ENCODE measurements at places on chromosomes 2 and 18. TPM values are rescaled to one million over a fixed set of nuclear protein-coding genes. Genes with fewer than 3 reads are reported as not detected.

DNA sequence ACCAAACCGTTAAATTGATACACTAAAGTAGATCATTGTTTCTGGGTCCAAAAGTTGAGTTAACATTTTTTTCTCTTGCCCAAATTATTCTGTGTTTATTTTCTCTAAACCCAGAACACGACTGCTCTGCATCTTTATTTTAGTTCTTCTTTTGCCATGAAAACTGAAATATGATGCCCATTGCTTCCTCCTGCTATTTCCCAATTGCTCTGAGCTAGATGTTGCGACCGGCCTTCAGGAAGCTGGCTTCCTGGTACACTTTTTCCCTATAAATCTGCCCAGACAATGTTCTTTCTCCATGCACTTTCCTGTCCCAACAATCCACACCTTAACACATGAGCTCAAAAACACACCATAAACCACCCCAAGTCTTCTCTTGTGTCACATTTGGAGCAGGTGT is 501.4 kb downstream of the FBXO15 start:
- no peak for DNase-seq
- no peak overlapping the region for H3K27ac ChIP-seq
- no peaks in the 10 kb centered on the region for H3K36me3 ChIP-seq
- no peaks in the 10 kb centered on the region for H3K27me3 ChIP-seq
- H3K4me1 ChIP-seq, result no peaks in the 10 kb centered on the region

DNA sequence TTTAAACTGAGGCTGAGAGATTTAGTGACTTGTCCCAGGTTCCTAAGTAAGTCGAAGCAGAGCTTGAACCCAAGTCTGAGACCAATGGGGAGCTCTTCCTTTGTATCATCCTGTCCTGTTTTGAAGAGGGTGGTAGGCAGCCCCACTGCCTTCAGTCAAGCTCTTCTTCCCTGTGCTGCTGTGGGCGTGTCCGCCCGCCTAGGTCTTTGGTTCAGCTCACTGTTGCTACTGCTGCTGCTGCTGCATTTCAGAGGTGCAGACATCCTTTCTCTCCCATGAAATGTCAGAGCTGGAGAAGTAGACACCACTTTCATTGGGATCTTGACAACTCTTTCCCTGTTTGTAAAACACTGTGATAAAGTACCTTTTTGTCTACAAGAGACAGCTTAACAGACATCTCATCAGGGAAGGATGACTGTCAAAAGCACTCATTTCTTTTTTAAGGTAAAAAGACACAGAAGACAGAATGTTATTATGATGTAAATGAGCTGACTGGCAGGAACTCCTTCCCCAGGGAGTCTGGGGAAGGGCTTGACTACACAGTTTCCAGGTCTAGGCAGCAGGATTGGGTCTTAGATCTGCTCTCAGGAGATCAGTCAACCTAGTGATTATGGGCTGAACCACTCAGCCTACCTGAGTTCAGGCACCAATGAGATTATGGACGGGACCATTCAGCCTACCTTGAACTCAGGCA is 91.7 kb upstream of the TRIB2 start:
- H3K27me3 ChIP-seq, result no peaks in the 10 kb centered on the region
- DNase-seq, result peak; percentile 77
- no peaks in the 10 kb centered on the region for H3K36me3 ChIP-seq
- H3K4me3 ChIP-seq, result no peak overlapping the region

DNA sequence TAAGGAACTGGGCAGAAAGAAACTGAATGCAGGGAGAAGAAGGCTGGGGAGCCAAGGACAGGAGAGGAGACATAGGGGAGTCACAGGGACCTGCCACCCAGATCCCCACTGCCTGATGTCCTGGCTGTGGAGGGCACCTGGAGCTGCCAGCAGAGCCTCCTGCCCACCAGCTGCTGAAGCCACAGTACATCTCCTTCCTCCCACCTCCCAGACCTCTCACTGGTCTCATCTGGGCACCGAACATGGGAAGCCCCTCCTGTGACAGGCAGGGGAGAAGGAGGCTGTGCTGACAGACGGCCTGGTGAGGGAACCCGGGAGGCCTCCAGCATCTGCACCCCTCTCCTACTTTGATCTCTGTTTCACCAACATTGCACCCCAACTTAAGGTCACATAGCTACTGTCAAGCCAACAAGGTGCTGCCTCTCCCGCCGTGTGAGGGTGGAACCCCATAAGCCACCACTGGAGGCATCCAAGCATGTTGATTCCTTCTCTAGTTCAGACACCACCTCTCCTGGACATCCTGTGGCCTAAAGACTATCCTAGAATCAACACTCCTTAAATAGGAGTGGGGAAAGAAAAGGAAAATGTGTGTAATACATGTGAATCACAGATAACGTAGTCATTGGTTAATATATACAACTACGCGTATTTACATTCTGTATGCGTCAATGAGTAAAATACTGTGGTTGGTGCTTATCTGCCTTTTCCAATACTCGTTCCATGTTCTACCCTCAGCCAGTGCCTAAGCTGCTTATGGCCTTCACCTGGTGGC is 3.5 kb upstream of the RNPEPL1 start:
- H3K4me1 ChIP-seq, result peaks cover 18% of the 10 kb centered on the region
- no peak overlapping the region for H3K4me3 ChIP-seq

- no peaks in the 10 kb centered on the region for H3K4me1 ChIP-seq
- H3K27ac ChIP-seq, result no peak overlapping the region
- no peaks in the 10 kb centered on the region for H3K27me3 ChIP-seq
- no peak for DNase-seq
- no peaks in the 10 kb centered on the region for H3K36me3 ChIP-seq
Measured at GRCh38 chr2:222355860-222356259, 57.1 kb upstream of the PAX3 start.

- H3K27me3 ChIP-seq, result no peaks in the 10 kb centered on the region
- H3K4me1 ChIP-seq, result no peaks in the 10 kb centered on the region
- H3K27ac ChIP-seq, result no peak overlapping the region
- no peak for DNase-seq
- peak overlapping the region; percentile 99 for H3K4me3 ChIP-seq
- peaks cover 6% of the 10 kb centered on the region for H3K36me3 ChIP-seq
Measured at GRCh38 chr2:197454923-197455322, 1.6 kb downstream of the COQ10B start.

DNA sequence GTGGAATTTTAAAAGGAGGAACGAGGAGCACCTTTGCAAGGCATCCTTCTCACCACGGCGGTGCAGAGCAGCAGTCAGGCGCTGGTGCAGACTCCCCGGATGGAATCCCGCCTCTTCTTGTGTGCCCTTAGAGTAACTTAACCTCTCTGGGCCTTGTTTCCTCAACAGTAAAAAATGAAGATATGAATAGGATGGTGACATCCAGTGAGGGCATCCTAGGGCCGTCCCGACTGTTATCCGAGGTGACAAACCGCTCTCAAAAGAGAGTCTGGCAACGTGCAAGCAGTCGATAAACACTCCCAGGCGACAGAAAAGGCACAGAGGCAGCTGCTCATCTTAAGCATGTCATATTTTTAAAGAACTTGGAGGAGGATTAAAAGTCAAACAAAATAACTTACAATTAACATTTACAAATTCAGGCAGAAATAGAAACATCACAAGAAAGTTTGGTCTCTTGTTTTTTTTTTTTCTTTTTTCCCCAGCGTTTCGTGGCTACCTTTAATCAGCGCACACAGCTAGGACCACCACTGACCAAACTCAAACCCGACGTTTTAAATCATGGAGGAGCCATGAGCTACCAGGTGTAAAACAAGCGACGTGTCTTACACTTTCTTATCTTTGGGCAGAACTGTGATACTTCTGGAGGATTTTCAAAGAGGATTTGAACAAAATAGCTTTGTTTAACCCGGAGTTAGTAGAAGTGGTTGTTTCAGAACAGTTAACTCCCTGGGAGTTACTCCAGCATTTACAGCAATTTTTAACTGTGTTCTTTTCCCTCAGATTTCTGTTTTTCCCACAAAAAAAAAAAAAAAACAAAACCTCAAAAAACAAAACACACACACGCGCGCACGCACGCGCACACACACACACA is 2.1 kb downstream of the MBP start:
- H3K4me3 ChIP-seq, result peak overlapping the region; percentile 39
- peaks cover 43% of the 10 kb centered on the region for H3K27me3 ChIP-seq
- no peak for DNase-seq
- no peaks in the 10 kb centered on the region for H3K36me3 ChIP-seq
- no peak overlapping the region for H3K27ac ChIP-seq

GRCh38 chr2:224930990-224931389 is 111.3 kb downstream of the DOCK10 start:
- no peak for DNase-seq
- no peaks in the 10 kb centered on the region for H3K36me3 ChIP-seq
- no peaks in the 10 kb centered on the region for H3K4me1 ChIP-seq
- no peak overlapping the region for H3K27ac ChIP-seq
- H3K27me3 ChIP-seq, result no peaks in the 10 kb centered on the region

DNA sequence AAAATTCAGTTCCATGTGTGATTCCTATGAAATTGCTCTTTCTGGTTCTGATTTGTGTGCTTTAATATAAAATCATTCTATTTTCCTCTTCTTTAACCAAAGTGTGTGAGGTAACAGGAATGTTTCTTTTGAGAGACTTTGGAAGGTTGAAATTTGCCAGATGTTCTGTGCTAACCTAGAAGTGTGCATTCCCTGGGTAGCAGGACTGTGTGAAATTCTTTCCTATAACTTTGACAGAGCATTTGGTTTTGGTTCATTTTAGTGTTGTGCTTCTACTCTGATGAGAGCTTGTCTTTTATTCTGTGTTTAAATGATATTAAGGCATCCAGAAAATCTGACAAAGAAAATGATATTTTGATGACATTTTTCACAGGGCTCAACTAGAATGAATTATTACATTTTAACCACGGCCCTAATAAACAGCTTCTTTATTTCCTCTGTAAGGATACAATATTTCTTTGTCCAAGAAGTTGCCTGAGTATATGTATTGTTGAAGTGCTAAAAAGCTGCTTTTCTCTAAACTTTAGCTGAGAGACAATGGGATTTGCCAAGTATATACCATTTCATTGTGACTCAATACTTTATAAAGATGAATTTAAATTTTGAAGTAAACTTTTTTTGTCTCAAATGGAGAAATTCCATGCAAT is 34.7 kb upstream of the DLX1 start:
- no peak overlapping the region for H3K27ac ChIP-seq
- no peak for DNase-seq
- H3K4me3 ChIP-seq, result no peak overlapping the region
- no peaks in the 10 kb centered on the region for H3K27me3 ChIP-seq

DNA sequence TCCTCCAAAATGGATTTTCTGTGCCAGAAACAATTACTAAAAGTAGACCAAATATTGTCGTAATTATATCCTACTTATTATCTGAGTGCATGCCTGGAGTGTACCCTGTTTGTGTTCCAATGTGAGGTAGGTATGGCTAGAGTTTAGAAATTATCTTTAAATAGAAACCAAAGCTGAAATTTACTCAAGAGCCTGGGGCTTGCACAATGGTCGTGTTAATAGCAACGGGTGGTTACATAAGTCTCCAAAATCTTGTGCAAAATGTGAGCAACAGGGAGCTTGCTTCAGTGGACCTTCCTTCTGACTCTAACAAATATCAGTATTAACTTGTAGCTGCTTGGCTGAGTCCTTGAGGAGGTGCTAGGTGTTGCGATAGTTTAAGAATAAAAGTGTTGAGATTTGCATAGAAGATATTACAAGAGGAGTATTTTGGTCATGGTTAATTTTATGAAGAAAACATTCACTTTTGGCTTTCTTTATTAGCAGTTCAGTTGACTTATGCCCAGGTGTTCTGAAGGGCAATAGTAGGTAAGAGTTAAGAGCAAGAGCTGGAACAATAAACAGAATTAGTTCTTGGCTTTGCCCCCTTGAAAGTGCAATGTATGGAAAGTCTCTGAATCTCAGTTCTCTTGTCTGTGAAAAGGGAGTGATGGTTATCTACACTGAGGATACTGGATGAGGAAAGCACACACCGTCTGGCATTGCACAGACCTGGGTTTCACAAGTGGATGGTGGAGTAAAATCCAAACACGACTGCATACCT is 4.6 kb downstream of the CXCR4 start:
- H3K4me1 ChIP-seq, result no peaks in the 10 kb centered on the region
- H3K27ac ChIP-seq, result peak overlapping the region; percentile 92
- H3K36me3 ChIP-seq, result peaks cover 42% of the 10 kb centered on the region
- H3K27me3 ChIP-seq, result no peaks in the 10 kb centered on the region
- H3K4me3 ChIP-seq, result peak overlapping the region; percentile 98

DNA sequence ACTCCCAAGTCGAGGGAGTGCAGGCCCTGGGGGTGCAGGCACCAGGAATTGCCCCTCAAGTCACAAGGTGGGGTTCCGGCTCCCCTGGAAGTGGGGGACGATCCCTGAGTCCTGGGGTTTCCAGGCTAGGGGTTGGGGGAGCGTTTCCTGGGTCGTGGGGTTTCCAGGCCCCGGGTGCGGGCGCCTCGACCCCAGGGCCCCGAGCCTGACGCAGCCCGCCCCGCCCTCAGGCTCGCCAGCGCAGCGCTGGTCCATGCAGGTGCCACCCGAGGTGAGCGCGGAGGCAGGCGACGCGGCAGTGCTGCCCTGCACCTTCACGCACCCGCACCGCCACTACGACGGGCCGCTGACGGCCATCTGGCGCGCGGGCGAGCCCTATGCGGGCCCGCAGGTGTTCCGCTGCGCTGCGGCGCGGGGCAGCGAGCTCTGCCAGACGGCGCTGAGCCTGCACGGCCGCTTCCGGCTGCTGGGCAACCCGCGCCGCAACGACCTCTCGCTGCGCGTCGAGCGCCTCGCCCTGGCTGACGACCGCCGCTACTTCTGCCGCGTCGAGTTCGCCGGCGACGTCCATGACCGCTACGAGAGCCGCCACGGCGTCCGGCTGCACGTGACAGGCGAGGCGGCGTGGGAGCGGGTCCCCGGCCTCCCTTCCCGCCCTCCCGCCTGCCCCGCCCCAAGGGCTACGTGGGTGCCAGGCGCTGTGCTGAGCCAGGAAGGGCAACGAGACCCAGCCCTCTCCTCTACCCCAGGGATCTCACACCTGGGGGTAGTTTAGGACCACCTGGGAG is 12.0 kb downstream of the SIGLEC15 start:
- H3K27me3 ChIP-seq, result peaks cover 57% of the 10 kb centered on the region
- DNase-seq, result peak; percentile 90
- H3K4me1 ChIP-seq, result peaks cover 4% of the 10 kb centered on the region
- no peaks in the 10 kb centered on the region for H3K36me3 ChIP-seq
- no peak overlapping the region for H3K4me3 ChIP-seq

GRCh38 chr18:58105206-58105887 is 61.3 kb downstream of the NEDD4L start:
- peak; percentile 46 for DNase-seq
- H3K4me1 ChIP-seq, result peaks cover 11% of the 10 kb centered on the region
- H3K36me3 ChIP-seq, result no peaks in the 10 kb centered on the region
- no peaks in the 10 kb centered on the region for H3K27me3 ChIP-seq
- H3K27ac ChIP-seq, result no peak overlapping the region

GRCh38 chr2:188971432-188971861 is 2.7 kb upstream of the COL3A1 start:
- H3K27me3 ChIP-seq, result no peaks in the 10 kb centered on the region
- H3K27ac ChIP-seq, result no peak overlapping the region
- no peaks in the 10 kb centered on the region for H3K36me3 ChIP-seq
- DNase-seq, result no peak
- H3K4me3 ChIP-seq, result no peak overlapping the region

FAM98A gene
- 46.7 TPM for total RNA-seq

TUBA3E gene
- total RNA-seq, result not detected

CFC1 gene
- 1.4 TPM for total RNA-seq

IGFBP5 gene
- 8.9 TPM for total RNA-seq

ATP8B1 gene
- total RNA-seq, result 13.5 TPM
